ENCODE measurements at places on chromosomes 4 and X. TPM values are rescaled to one million over a fixed set of nuclear protein-coding genes. Genes with fewer than 3 reads are reported as not detected.

ATP1B4 gene
- not detected for total RNA-seq

COL4A5 gene
- total RNA-seq: 33.2 TPM

CXXC4 gene
- total RNA-seq: 0.29 TPM

TLR10 gene
- not detected for total RNA-seq

MAGEB2 gene
- total RNA-seq: not detected

Measured in epithelial cell of proximal tubule (primary cell).